ENCODE measurements at places on chromosomes 3 and 15. TPM values are rescaled to one million over a fixed set of nuclear protein-coding genes. Genes with fewer than 3 reads are reported as not detected.

The SETD5 gene
- 64.9 TPM for total RNA-seq

- DNase-seq: peak; percentile 11
Measured at GRCh38 chr15:92385096-92385495, 8.6 kb upstream of the ST8SIA2 start.

The LEKR1 gene
- total RNA-seq: 0.98 TPM

- DNase-seq: peak; percentile 95
Measured at GRCh38 chr3:105274958-105275357, 91.8 kb upstream of the ALCAM start.

DNA sequence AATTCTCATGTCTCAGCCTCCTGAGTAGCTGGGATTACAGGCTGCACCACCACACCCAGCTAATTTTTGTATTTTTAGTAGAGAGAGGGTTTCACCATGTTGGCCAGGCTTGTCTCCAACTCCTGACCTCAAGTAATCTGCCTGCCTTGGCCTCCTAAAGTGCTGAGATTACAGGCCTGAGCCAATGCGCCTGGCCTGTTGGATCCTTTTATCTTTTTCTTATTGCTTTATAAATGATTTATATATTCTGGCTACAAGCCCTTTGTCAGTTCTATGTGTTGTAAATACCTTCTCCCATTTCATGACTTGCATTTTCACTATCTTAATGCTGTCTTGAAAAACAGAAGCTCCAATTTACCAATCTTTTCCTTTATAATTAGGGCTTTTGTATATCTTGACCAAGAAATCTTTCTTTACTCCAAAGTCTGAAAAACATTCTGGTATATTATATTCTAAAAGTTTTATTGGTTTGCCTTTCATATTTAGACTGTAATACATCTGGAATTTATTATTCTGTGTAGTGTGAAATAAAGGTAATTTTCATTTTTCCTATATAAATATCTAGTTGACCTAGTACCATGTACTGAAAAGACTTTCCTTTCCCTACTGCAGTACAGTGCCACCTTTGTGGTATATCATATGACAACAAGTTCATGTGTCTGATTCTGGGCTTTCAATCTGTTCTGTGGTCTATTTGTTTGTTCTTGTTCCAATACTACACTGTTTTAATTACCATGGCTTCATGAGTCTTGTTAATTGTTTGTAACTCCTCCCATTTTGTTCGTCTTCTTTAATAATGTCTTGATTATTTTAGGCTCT is 52.9 kb upstream of the RNU6-1 start:
- DNase-seq: no peak

The NDN gene
- not detected for total RNA-seq

The TRIM42 gene
- not detected for total RNA-seq

The ISG20 gene
- 48.6 TPM for total RNA-seq

The RARB gene
- not detected for total RNA-seq

DNA sequence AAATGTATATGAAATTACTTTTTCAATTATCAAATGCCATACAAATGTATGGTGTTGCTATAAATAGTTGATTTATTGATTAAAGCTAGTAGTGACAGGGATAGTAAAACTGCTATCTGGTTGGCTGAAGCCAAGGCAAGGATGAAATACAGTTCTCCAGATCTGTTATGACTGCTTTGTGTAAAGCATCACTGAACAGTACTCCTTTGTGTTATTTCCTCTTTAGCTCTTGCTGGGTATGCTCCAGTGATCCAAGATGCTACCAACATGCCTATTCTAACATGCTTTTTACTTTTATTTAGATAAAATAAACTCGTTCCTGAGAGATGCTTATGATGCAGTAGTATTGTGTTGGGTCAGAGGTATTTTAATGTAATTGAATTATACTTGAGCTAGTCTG is 12.4 kb upstream of the UBR1 start:
- no peak for DNase-seq

- DNase-seq: peak; percentile 94
Measured at GRCh38 chr3:21672303-21672702, 78.7 kb downstream of the ZNF385D start.

The INKA1 gene
- total RNA-seq: 1.3 TPM

GRCh38 chr3:174153871-174154270 is 705.3 kb upstream of the NAALADL2 start:
- DNase-seq: peak; percentile 74

- no peak for DNase-seq
Measured at GRCh38 chr15:85088300-85088699, 106.6 kb downstream of the PDE8A start.

DNA sequence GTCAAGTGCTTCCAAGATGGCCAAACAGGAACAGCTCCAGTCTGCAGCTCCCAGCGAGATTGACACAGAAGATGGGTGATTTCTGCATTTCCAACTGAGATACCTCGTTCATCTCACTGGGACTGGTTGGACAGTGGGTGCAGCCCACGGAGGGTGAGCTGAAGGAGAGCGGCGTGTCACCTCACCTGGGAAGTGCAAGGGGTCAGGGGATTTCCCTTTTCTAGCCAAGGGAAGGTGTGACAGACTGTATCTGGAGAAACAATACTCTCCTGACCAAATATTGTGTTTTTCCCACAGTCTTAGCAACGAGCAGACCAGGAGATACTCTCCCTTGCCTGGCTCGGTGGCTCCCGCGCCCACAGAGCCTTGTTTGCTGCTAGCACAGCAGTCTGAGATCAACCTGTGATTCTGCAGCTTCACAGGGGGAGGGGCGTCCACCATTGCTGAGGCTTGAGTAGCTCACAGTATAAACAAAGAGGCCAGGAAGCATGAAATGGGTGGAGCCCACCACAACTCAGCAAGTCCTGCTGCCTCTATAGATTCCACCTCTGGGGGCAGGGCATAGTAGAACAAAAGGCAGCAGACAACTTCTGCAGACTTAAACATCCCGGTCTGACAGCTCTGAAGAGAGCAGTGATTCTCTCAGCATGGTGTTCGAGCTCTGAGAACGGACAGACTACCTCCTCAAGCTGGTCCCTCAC is 293.5 kb upstream of the SUCLG2 start:
- peak; percentile 31 for DNase-seq

The COLQ gene
- total RNA-seq: 1.5 TPM

GRCh38 chr3:155382396-155383042 is 89.0 kb upstream of the STRIT1 start:
- peak; percentile 91 for DNase-seq

The CCDC39 gene
- not detected for total RNA-seq

- DNase-seq: no peak
Measured at GRCh38 chr3:113094337-113095221, 103.8 kb downstream of the GTPBP8 start.

The LMCD1 gene
- total RNA-seq: 8.2 TPM

DNA sequence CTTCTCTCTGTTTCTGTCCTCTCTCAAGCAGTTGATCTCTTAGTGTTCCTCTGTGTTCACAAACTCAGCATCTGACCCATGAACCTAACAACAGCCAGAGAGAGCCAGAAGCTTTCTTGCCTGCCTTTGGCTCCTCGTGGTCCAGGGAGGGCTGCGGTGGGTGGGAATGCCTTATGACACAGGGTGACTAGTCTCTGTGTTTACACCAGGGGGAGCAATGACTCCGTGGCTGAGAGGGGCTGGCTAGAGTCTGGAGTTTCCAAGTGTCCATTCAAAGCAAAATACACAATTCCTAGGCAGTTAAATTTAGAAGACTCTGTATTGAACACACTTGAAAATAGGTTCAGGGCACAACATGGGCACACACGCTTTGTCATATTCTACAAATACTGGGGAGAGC is 370.0 kb upstream of the FRG2C start:
- DNase-seq: peak; percentile 45
